ENCODE measurements at places on chromosomes 3 and 15.
A peak's percentile ranks its signal among the peaks of the same experiment; 100 is the strongest.

DNA sequence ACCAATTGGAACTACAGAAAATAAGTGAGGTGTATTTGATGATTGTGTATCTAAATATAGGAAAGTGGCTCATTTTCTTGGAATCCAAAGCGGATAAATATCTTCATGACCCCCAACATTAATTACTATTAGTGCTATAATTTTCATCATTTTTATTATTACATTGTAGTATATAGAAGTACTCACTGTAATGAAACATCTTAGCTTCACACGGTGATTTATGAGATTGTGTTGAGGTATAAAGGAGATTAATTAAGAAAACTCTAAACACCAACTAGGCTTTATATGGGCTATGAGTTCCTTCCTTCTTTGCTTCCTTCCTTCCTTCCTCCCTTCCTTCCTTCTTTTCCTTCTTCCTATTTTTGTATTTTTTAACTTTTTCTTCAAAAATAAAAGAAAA, 52.2 kb downstream of the EPHA3 start:
- DNase-seq, result no peak

- DNase-seq, result no peak
Observed at GRCh38 chr15:85402195-85402881, 21.9 kb downstream of the AKAP13 start.

- no peak for DNase-seq
Observed at GRCh38 chr3:49602877-49603411, 48.7 kb downstream of the BSN start.

DNA sequence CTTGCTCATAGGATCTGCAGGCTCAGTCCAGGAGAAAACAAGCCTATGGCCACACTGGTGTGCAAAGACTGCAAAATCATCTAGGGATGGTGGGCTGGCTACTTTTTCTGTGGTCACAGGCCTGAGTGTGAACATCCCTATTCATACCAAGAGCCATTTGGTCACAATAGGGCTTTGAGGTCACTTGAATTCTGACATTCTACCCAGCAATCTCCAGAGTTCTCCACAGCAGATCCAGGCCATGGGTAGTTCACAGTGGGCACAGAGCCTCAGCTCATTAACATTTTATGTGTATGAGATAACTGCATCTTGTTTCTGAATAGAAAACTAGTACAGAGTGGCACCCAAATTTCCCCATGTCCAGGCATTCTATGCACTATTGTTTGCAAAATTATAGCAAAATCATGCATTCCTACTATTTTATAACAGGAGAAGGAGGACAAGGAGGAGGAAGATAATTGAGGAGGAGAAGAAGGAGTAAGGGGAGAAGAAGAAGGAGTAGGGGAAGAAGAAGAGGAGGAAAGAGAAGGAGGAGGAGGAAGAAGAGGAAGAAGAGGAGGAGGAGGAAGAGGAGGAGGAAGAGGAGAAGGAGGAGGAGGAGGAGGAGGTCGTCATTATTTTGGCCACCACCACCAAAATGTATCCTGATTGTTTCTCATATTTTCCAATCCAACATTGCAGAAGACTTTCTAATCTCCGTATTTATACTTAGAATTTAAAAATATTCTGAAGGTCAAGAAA, 129.0 kb downstream of the SEMA6D start:
- no peak for DNase-seq

- DNase-seq, result no peak
Observed at GRCh38 chr3:160943996-160944395, 161.2 kb downstream of the B3GALNT1 start.

- DNase-seq, result peak; percentile 56
Observed at GRCh38 chr3:148865049-148865448, at the start of gene CPA3. Gene CPA3 (plus strand): TSS chr3:148865296. CDS start chr3:148865308, 12 bp downstream.

DNA sequence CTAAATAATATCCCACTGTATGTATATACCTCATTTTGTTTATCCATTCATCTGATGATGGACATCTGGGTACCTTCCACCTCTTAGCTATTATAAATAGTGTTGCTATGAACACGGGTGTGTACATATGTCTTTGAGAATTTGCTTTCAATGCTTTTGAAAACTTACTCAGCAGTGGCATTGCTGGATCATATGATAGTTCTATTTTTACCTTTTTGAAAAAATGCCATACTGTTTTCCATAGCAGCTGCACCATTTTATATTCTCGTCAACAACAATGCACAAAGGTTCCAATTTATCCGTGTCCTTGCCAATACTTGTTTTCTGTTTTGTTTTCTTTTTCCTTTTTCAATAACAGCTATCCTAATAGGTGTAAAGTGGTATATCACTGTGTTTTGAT, 77.1 kb downstream of the PEAK1 start:
- no peak for DNase-seq

DNA sequence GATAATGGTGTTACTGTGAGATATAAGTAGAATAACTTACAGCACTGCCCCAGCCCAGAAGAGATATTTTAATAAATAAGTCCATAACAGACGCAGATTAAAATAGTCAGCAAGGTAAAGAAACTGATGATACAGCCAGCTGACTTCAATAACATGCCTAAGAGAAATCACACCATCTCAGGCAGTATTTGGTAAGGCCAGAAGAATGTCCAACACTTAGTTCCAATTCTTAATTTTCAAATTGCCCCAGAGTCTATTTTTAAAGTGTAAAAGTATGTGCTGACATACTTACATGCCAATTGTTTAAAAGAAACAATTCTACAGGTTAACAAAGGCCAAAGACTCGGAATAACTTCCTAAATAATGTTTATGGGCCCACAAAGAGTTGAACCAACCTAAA, 1.6 kb downstream of the GNB4 start:
- DNase-seq, result no peak

- DNase-seq, result no peak
Observed at GRCh38 chr3:194397757-194398312, 1.2 kb downstream of the GP5 start.

GRCh38 chr15:90918034-90918788, 14.1 kb downstream of the HDDC3 start:
- DNase-seq, result no peak

DNA sequence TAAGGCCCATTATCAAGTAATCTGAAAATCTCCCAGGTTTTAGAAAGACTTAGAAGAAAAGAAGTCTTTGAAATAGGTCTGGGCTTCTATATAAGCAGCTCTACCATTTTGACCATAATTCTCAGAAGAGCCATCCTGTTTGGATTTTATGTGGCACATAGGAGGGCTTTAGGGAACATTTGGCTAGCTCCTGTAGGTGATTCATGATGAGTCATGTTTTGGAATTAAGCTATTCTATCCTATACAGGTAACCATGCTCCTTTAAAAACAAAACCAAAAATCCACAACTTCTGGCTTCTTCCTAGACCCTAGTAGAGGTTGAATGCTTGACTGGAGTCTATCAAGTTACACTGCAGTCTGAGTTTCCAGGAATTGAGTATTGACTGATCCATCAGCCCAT, 8.9 kb downstream of the SST start:
- no peak for DNase-seq

- DNase-seq, result no peak
Observed at GRCh38 chr3:151925876-151926275, 52.4 kb downstream of the SUCNR1 start.

DNA sequence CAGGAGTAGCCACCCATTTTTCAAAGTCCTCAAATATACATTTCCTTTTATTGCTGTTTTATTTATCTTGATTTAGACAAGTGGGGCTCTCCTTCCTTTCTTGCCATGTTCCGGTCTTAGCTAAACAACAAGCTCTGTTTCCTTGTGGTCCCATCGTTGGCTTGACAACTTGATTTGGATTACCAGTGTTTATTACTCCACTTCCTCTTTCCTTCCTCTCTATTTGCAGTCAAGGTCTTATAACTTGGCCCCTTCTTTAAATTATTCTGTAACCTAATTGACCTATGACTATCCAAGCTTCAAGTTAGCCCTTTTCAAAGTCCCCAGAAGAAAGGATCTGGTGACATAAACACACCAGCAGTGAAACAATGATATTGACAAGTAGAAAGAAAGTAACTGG, 130.6 kb upstream of the STT3B start:
- peak; percentile 60 for DNase-seq

DNA sequence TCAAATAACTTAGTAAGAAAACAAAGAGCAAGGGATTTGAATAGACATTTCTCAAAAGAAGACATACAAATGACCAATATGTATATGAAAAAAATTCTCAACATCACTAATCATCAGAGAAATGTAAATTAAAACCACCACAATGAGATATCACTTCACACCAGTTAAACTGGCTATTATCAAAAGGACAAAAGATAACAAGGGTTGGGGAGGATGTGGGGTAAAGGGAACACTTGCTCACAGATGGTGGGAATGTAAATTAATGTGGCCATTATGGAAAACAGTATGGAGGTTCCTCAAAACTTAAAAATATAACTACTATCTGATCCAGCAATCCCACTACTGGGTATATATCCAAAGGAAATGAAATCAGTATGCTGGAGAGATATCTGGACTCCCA, 46.0 kb upstream of the RYK start:
- DNase-seq, result no peak

DNA sequence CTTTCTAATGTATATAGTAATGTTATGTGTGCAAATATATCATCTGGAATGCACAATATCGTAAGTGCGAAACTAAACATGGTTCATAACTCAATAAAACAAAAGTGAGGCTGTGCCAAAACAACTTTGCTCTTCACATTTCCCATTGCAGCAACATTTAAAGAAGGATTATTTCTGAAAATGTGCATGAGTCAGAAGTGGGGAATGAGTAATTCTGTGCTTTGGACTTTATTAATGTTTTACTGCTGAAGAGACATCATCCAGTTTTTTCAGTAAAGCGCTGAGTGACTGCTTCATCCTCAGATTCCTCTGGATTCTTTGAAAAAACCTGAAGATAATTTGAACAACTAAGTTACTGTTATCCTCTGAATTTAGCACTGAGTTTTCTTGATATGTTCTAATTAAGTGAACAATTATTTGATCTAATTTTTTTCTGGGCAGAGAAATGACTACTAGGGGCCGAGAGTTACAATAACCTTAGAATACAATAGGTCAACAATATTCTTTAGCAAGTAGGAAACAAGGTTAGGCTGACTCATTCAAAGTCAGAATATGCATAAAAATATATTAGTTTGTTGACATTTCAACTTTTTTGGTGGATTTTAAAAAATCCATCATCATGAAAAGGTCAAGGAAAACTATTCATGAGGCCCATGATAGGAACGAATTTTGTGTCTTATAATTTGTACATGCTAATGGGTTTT, 20.0 kb upstream of the PLCL2 start:
- DNase-seq, result no peak

DNA sequence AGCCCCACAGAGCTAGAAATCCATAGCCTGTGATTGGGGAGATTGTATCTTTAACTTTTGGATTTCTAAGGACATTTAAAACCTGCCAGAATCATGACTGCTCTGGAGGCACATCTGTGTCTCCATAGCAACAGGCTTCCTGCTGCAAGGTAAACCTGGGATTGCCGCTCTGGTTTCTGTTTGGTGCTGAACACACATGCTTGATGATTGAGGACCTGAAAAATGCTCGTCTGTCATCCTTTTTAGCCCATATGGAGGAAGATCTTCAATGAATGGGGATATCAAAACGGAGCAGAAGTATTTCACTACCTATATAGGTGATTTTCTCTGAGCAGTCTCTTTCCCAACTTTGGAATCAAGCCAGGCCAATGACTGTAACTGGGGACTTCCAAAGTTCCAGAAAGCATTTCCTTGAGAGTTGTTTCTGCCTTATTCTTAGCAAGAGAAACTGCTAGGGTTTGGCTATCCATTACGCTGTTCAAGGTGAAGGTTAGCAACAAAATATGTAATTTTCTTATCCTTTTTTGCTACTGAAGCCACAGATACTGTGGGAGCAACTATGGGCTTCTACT, 96.5 kb upstream of the TNIK start:
- no peak for DNase-seq

GRCh38 chr3:20846066-20846465, 660.1 kb upstream of the SGO1 start:
- no peak for DNase-seq

GRCh38 chr3:68943753-68944500, 11.6 kb upstream of the TAFA4 start:
- no peak for DNase-seq

GRCh38 chr3:196377321-196377720, 39.1 kb upstream of the TM4SF19 start:
- no peak for DNase-seq

DNA sequence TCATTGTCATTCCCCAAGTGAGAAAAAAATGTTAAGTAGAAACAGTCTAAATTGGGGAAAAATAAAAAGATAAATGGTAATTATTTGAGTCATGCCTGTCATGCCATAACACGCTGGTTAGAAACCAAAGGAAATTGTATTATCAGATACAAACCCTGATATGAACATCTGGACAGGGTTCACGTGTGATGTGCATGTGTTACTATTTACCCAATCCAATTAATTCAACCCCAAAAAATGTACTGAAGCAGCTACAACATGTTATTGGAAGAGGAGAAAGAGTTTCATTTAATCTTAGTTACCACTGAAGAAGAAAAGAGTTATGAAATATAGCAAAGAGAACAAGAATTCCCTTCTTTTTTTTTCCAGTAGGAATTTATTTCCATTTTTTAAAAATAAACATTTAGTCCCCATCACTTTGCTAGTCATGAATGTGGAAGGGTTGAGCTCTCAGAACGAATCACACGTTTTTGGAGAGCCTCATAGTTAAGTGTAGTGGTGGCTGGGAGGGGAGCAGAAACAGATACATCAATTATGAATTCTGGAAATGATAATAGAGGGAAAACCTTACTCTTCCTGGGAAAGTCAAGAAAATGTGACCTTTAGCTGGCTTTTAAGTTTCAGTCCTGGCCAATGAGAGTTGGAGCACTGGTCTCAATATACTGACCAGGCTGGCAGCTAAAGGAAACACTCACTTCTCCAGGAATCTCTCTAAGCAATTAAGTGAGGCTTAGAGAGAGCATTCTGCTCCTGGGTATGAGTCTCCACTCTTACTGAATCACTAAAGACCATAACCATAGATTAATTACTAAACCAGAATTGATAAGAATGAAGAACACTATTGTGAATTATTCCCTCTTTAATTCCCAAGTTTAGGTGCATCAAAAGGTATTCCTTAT, 796.5 kb downstream of the GRM7 start:
- DNase-seq, result no peak

- no peak for DNase-seq
Observed at GRCh38 chr15:69346112-69346511, 47.4 kb downstream of the PAQR5 start.

DNA sequence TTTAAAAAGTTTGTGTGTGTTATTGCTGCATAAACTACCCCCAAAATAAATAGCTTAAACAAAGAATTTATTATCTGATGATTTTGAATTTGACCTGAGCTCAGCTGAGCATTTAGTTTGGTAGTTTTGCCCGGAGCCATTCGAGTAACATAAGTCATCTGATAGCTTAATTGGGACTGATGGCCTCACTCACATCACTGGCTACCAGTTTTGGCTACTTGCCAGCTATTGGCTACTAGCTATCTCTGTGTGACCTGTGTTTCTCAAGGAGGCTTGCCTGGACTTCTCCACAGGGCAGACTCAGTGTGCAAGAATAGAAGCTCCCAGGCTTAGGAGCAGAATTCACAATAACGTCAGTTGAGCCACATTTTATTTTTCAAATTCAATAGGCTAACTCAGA, 9.0 kb downstream of the CNTN3 start:
- DNase-seq, result no peak

GRCh38 chr3:153967260-153967659, 153.9 kb upstream of the ARHGEF26 start:
- no peak for DNase-seq

GRCh38 chr3:90102146-90102545, 994.7 kb downstream of the EPHA3 start:
- no peak for DNase-seq
